NCI-H748 treated with DMSO at 0.1 percent for 48 hours (cell line): ENCODE measurements at places on chromosomes 3 and 15.

DNA sequence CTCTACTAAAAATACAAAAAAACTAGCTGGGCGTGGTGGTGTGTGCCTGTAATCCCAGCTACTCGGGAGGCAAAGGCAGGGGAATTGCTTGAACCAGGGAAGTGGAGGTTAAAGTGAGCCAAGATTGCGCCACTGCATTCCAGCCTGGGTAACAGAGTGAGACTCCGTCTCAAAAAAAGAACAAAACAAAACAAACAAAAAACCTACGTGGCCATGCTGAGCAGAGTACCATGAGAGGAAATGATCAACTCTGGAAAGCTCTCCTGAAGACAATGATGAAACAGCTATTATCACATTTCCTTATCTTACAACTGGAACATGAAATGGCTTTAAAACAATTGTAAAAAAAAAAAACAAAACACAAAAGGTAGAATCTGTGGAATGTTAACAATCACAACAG is 75.2 kb downstream of the CHSY1 start:
- DNase-seq: no peak

DNA sequence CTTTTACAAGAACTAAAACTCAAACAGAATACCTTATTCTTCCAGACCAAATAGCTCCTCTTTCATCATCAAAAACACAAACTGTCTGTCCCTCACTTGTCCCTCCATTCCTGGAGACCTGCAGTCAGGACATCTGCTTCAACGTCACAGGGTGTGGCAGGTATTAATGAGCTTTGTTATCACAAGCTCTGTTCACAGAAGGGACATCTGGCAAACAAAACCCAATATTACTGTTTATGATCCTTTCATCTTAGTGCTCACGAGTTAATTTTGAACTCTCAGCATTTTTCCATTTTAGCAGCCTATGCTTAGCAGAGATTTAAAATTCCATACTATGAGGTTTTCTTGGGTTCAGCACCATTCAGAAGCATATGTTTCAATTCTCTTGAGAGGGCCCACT is 32.9 kb downstream of the AP3S2 start:
- peak; percentile 20 for DNase-seq

DNA sequence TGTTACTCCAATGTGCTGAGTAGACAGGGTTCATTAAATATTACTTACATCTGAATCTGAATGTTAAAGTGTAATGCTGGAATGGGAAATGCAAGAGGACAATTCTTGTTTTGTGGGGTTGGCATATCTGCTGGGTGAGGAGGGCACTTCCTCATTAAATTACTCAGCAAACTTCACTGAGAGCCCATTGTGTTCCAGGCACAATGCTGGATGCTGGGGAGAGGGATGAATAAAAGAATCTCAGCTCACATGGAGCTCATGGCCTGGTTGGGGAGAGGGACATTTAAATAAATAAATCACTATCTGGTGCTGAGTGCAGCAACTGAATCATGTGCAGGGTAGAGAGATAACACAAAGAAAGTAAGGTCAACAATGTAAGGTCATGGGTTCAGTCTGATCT is 199.2 kb upstream of the CFAP20DC start:
- DNase-seq: peak; percentile 1

DNA sequence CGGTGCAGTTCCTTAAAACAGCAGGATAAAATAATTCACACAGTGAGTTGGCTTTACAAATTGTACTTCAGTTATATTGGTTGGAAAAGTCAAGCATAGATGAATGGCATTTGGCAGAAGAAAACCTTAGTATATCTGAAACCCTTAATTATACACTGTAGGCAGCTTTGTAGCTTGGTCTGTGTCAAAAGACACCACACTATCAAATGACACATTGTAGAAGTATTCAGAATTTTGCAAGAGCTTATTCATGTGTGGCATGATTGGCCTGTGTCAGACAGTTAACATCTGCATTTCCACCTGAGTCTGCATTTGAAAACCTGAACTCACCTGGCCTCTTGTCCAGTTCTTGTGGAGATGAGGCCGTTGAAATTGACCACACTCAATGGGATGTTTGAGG is 13.8 kb downstream of the TMEM266 start:
- no peak for DNase-seq

GRCh38 chr3:74387111-74387735 is 227.2 kb downstream of the CNTN3 start:
- DNase-seq: no peak

DNA sequence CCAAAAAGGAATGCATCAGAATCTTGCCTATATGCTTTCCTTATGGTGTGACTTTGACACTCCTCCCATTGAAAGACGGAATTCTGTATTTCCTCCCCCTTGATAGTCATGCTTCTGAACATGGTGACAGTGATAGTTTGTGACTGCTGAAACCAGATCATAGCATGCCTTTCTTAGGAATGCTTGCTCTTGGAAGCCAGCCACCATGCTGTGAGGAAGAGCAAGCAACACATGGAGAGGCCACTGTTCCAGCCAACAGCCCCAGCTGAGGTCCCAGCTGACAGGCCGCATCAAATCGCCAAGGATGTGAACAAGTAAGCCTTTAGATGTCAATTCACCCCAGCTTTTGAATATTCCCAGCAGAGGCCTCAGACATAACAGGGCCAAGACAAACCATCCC is 100.1 kb downstream of the IGF2BP2 start:
- no peak for DNase-seq

DNA sequence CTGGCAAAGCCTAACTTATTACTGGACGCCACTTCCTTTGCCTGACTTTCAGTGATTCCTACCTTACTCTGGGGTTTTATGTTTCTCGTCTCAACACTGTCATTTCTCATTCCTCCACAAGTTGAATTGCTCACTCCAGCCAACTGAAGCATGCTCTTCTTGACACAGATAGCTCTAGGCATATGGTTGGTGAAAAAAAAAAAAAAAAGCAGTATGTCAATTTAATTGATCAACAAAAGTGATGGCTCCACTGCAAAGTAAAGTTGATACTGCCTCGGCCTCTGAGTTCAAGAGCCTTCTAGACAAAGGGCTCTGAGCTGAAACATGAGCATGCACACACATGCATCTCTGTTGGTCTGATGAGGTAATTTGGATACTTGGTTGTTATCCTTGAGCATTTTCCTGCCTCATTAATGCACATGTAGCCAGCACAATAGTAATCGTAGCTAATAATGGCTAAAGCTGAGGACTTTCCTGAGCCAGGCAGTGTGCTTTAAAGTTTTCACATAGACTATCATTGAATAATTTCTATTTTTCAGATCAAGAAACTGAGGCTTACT is 21.4 kb upstream of the UBE2Q2 start:
- DNase-seq: no peak

DNA sequence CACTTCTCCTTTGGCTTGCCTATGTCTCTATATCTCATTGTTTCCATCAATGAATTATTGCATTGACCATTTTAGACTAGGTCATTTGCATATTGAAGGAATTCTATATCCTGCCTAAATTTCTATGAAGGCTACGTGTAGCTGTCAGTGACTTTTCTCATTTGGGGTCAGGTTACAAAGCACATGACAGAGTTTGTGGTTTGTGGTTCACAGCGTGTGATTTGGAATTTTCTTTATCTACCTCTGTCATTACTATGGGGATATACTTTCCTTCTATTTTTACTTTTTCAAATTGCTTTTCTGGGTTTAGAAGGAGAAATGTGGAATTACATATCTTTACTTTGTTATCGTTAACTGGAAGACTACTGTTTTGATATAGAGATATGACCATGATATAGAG is 317.3 kb upstream of the CFAP20DC start:
- DNase-seq: no peak

DNA sequence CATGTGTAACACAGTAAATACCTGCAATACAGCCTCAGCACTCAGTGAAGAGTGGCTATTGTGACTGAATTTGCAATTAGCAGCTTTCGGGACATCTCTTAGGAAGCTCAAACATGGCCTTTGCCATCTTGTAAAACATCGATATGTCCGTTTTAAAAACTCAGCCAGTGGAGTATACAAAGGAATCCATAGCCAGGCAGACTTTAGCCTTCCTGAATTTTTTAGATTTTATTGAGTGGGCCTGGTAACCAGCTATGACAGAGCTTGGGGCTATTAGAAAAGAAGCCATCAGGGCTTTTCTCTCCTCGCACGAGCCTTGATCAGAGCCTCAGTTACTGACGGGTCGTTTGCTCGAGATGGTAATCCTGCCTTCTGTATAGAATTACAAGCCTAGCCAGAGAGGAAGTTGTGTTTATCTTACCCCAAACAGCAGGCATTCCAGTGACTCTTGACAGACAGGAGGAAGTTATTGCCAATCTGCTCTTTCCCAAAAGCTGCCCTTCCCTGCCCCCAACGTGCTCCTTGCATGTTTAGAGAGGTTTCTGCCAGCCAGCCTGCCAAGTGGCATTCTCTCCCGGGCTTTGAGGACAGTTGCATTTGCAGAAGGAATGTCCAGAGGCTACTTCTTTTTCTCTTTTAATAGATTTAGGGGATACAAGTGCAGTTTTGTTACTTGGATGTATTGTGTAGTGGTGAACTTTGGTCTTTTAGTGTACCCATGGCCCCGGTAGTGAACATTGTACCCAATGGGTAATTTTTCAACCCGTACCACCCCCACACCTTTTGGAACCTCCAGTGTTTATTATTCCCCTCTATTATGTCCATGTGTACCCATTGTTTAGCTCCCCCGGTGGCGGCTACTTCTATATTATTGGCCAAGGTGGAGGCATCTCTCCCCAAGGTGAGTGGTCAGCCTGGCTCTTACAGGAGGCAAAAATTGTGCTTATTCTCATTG is 40.6 kb downstream of the ITPR1 start:
- no peak for DNase-seq

DNA sequence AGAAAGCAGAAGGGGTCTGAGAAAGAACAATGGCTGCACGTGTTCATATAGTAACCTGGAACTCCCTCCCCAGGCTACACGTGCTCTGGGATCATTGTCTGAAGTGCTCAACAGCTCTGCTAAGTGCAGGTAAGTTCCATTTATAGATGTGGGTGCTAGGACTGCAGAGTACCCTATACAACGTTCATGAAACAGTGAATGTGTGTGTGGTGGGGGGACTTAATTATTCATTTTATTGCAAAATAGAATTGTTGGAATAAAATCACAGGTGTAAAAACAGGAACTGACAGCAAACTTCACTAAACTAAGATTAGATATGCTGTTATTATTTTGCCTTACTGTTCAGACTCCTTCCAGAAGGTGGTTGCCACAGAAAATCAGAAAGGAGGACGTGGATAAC is 68.5 kb downstream of the CCR4 start:
- DNase-seq: no peak

DNA sequence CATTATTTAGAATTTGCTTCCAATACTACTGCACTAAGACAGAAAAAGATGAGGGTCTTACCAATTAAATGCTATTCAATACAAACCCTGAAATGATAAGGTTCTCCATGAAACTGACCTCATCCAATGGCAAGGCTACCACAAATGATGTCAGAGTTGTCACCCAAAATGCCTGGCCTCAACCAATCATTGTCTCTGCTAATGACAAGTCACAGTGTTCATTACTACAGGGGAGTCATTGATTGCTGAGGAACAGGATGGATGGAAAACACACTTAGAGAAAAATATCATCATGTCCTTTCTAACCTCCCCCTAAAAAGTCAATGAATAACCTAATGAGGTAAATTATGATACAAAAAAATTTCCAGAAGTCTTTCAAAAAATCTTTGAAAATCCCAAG is 91.0 kb downstream of the FOXP1 start:
- no peak for DNase-seq

- DNase-seq: no peak
Observed at GRCh38 chr3:129439226-129439816, 427 bp downstream of the MBD4 start.

DNA sequence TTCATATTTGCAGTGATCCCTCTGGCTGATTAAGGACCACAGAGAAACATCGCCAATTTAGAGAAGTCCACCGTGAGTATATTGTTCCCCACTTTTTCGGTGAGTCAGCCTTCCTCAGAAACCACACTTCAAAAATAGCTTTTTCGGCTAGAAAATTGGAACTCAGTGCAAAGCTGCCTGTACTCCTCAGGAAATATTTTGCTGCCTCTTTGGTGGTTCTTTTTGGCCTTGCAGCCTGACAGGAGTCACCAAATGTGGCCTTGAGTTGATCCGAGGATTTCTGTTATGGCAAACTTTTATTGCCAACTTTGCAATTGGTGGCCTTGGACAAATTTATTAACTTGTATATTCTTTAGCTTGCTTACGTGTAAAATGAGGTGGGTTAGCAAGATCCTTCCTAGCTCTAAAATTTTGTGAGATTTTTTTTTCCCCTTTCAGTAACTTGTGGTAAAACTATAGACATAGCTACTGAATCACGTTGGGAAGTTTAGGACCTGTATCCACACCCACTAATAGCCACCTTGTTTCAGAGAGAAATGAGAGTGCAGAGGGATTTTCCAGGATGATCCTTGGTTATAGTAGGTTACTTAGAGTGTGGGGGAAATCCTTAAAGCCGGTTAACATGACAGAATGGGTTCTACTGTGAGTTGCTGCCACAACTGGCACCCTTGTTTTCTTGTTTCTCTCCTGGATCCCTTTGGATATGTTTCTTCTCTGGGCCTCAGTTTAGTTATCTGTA is 9.9 kb downstream of the ARL6IP5 start:
- DNase-seq: no peak

- no peak for DNase-seq
Observed at GRCh38 chr15:69096626-69097025, 63.8 kb upstream of the GLCE start.

GRCh38 chr3:183777016-183777618 is 48.3 kb downstream of the MAP6D1 start:
- no peak for DNase-seq

DNA sequence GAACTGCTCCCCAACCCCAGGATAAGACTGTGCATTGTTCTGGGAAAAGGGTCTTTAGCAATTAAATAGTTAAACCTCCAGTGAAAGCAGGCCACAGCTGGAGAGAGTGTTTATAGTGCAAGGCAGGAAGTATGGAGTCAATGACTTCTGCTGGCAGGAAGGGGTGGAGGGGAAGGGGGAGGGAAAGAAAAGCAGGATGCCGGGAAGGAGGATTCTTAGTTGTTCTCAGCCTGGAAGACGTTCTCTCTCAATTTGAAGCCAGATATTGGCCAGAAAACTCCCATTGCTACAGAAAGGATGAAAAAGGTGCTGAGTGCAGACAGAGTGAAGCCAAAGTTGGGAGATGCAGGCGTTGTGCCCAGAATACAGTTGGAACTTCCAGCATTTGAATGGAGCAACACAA is 35.7 kb upstream of the ACTL6A start:
- no peak for DNase-seq

- no peak for DNase-seq
Observed at GRCh38 chr3:55893045-55893664, 406.0 kb upstream of the WNT5A start.
